Activated CD8-positive, alpha-beta memory T cell treated with anti-CD3 and anti-CD28 coated beads for 24 hours (primary cell): ENCODE measurements at places on chromosomes 16 and 17.

DNA sequence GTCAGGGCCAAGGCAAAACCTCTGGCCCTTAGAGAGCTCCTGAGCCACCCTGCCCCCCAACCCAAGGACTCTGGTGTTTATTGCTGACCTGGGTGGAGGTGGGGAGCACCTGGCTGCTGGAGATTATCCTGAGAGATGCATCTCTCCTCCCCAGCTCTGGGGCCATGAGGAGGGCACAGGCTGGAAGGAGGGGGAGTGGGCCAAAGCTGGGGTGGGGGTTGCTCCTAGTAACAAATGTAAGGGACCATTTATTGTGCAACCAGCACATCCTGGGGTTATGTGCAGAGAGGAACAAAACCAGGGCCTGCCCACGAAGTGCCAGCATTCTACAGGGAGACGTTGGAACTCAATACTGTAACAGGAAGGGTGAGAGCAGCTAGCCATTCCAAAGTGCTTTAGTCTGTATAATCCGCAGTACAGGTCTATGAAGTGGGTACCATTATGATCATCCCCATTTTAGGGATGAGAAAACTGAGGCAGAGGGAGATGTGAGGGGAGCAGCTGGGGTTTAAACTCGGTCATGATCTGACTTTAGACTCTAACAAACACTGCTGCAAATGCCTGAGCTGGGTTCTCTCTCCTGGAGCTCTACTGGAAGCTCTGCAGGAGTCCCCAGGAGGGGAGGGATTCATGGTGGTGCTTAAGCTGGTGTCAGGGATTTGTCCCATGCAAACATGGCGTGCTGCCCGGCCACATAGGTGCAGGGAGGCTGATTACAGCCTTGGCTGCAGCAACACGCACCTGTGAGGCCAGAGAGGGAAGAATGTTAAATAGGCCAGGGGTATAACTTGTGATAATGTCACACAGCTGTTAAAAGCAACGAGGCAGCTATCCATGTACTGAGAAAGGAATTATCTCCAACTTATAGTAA, 1.4 kb upstream of the RHBDF2 start:
- DNase-seq: no peak

GRCh38 chr16:21283521-21284289, 5.6 kb upstream of the CRYM start:
- no peak for DNase-seq

GRCh38 chr17:80374732-80375585, 40.0 kb upstream of the ENDOV start:
- DNase-seq: no peak

DNA sequence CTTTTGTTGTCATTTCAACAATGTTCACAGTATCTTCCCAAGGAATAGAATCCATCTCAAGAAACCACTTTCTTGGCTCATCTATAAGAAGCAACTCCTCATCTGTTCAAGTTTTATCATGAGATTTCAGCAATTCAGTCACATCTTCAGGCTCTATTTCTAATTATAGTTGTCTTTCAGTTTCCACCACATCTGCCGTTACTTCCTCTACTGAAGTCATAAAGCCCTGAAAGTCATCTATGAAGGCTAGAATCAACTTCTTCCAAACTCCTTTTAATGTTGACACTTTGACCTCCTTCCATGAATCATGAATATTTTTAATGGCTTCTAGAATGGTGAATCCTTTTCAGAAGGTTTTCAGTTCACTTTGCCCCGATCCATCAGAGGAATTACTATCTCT, 102.1 kb downstream of the CDH13 start:
- DNase-seq: no peak

- DNase-seq: no peak
Measured at GRCh38 chr17:2977157-2977556, 86.2 kb downstream of the OR1D5 start.

DNA sequence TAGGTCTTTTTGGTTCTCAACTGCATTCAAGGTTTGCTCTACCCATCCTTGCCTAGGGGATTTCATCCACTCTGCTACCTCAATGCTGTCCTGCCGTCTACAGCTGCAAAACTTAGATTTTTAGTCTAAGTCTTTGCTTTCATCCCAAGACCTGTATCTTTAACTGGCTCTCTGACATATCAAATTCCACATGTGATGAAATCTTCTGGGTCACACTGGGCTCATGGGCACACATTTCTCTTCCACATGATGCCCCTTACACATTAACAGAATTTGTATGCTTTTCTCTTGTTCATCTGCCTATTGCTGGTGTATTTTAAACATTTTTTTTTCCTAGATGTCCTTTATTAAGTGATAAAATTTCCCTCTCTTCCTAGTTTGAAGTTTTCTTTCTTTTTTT, 39.6 kb downstream of the MAF start:
- no peak for DNase-seq

DNA sequence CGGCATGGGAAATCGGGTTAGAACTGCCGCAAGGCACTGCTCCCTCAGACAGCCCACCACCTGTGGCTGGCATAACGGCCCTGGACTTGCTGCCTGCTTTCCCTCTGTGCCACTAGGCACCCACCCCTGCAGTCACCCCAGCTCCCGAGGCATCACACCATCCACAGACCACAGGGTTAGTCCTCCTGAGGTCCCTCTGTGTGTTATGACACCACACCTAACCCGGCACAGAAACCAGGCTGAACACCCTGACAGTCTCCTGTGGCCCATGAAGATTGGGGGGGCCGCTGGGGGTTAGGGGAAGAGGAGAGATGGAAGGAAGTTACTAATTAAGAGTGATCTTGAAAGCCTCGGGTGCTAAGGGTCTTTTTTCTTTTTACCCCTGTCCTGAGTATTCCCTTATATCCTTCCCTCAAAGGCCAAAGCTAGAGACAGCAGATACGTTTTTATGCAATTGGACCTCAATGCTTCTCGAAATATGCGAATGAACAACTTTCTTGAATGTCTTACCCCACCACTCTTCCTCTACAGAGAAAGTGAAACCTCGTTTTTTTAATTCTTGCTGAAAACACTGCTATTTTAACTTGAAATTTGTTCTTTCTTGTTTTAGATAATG, 7.0 kb downstream of the CYTH1 start:
- DNase-seq: peak; percentile 86

DNA sequence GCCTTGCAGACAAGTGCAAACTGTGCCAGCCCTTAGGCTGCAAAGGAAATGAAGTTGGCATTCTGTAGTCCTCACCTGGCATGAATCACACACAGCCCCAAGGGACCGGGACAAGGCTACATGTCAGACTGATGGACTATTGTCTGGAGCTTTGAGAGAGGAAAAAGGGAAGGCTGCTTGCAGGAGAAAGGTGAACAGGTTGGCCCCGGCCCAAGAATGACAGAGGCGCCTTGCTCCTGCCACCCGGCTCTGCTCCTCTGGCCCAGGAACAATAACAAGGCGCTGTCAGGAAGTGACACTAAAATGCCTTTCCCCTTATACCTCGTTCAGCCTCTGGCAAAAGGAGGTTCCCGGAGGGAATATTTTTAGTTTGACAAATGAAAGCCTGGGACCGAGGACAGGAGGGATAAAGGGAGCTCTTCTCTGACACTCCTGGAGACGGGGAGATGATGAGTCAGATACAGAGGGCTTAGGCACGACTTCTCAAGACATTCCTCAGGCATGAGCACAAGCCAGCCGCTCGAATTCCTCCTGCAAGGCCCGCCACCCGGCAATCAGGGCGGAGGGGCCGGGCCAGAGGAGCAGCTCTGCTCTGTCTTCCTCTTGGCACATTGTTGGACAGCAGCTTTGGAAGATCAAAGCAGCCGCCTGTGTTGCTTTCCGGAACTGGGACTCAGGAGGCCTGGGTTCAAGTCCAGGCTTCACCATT, 105.8 kb downstream of the NOG start:
- no peak for DNase-seq

- DNase-seq: no peak
Measured at GRCh38 chr17:40720899-40721298, 17.3 kb upstream of the KRT24 start.

DNA sequence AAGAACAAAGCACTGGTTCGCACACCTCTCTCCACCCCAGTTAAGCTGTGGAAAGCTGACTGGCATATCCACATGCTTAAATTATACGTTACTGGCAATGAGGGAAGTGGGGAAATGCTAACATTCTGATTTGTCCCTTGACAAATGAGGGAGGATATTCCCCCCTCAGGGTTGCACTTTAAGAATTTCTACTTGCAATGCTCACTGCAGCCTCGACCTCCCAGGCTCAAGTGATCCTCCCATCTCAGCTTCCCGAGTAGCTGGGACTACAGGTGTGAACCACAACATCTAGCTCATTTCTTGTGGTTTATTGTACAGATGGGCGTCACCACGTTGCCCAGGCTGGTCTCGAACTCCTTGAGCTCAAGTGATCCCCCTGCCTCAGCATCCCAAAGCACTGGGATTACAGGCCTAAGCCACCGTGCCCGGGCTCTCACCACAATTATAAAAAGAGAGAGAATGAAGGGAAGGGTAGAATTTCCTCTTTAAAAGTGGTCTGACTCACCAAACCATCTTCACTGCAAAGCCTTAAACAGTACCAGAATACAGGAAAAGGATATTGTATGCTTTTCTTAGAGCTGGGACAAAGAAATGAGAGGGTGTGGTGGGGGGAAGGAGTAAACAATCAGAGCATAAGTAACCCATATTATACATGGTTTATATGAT, 38.9 kb downstream of the KANSL1 start:
- no peak for DNase-seq

- no peak for DNase-seq
Measured at GRCh38 chr16:50498431-50499155, 49.6 kb upstream of the NKD1 start.

DNA sequence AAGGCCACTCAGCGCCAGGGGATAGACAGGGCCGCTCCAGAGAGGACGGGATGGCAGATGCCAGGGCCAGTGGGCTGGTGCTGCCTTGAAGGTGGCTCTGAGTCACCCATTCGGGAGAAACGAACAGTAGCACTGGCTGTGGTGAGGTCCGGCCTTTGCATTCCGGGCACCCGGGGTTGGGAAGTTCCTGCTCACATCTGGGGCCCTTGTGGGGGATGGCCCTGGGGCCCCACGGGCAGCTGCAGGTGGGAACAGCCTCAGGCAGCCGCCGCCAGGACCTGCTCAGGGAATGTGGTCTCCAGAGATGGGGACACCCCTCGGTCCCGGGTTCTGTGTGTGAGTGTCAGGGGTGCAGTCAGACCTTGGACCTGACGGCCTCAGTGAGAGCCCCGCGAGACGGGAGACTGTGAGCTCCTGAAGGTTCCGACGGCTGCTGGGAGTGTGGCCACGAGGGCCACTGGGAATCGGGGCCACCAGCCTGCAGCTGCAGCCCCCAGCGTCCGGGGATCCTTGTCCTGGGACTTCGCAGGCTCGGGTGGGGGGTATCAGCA, 1.4 kb downstream of the CBFA2T3 start:
- no peak for DNase-seq

DNA sequence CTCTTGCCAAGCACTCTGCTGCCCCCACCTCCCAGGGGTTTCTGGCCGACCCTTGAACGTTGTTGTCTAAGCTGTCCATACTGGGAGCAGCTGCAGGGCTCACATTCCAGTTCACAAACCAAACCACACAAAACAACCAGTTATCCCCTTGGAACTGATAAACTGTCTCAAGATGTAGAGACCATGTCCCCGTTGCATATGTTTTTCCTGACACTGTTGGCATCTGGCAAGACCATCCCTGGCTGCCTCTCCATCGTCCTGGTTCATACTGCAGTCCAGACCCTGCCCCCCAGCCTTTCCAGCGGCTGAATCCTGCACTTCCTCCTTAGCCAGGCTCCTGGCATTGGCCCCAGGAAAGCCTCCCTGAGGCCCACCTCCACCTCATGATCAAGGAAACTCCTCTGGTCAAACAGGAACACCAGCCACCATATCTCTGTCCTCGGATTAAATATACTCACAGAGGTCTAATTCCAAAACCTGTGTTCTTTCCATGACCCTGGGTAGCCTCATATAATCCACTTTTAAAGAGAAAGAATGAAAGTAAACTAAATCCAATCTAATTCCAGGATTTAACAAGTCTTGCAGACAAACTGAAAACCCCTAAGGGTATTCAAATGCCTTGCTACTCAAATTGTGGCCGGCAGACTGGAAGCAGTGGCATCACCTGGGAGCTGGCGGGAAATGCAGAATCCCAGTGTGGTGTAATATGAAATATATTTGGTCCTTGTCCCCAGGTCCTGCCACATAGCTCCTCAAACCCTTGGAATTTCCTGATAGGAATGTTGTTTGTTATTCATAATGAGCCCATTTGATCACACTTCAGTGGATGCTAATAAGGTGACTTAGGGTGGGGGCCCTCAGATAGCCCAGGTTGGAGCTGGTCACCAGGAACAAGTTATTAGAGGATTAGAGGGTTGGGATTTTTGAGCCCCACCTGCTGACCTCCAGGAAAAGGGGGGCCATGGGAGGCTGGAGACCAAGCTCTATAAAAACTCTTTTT, 14.2 kb downstream of the GAS7 start:
- no peak for DNase-seq

GRCh38 chr16:264440-264951, 11.2 kb downstream of the RGS11 start:
- DNase-seq: no peak

GRCh38 chr16:49365711-49366509, 7.7 kb upstream of the C16orf78 start:
- no peak for DNase-seq

GRCh38 chr17:28474111-28474531, 677 bp downstream of the SLC13A2 start:
- DNase-seq: no peak

DNA sequence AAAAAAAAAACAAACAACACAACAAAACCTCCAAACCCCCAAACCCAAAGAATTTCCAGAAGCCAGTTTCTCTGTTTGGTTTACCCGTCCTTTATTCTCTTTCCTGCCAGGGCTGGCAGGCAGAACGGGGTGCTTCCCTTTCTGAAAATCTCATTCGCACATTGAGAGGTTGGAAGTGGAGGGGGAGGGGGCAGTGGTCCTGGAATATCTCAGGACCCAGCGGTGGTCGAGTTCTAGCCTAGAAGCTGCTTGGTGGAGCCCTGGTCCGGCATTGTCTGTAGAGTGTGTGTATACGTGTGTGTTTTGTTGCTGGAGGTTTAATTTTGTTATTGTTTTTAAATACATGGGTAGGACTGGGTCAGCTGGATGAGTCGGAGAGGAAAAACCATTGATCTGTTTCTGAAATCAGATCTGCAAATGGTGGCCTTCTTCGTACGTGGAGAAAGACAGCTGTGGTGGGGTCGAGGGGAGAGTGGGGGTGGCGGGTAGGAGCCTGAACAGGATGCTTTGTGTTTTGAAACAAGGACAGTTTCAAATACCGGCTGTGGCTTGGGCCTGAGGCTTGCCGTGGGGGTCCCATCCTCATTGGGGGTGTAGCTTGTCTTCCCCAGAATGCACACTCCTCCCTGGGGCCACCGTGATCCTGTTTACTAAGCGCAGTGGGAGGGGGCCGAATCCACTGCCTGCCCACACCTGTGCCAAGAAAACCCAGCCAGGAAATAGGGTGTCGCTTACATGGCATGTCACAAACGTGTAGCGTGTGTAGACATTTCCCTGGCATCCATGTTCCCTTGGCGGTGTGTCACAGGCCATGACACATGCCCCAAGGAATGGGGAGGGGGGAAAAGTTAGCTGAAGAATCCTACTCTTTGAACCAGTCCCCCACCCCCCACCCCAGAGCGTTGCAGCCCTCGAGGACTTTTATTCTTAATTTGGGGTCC, 1.6 kb downstream of the CMIP start:
- DNase-seq: no peak
